ENCODE measurements at places on chromosomes 1 and 21.

- no peak for DNase-seq
Observed at GRCh38 chr1:20723159-20723536, 5.3 kb upstream of the KIF17 start.

GRCh38 chr21:43347461-43348169 is 79.3 kb downstream of the SIK1 start:
- no peak for DNase-seq

GRCh38 chr1:9084906-9085305 is 15.5 kb upstream of the SLC2A5 start:
- peak; percentile 43 for DNase-seq

GRCh38 chr1:21639594-21640041 is 29.5 kb downstream of the RAP1GAP start:
- DNase-seq = no peak

DNA sequence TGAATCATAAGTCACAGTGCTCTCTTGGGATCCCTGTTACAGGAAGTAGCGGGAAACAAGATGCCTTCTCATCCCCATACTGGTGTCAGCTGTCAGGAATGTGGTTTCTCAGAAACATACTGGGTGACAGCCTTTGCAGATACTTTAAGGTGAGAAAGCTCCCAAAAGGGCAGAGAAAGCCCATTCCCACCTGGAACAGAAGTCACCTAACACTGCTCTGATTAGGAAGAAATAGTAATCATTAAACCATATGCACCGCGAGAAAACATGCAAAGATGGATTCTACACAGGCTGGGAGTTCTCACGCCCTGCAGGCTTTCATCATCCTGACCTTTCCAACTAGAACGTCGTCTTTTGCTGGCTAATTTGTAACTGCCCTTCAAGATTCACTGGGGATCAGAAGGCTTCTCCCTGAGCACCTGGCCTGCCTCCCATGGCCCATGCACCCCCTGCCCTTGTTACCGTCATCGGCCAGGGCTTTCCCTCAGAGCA is 46.2 kb upstream of the SLC44A3 start:
- DNase-seq = peak; percentile 85

- no peak for DNase-seq
Observed at GRCh38 chr21:26212220-26212619, 41.6 kb upstream of the APP start.

- DNase-seq = no peak
Observed at GRCh38 chr1:63524201-63524600, 876 bp downstream of the EFCAB7 start.

- DNase-seq = no peak
Observed at GRCh38 chr1:181095763-181096184, 7.3 kb downstream of the IER5 start.

- no peak for DNase-seq
Observed at GRCh38 chr1:204950353-204951001, 79.8 kb downstream of the NFASC start.

DNA sequence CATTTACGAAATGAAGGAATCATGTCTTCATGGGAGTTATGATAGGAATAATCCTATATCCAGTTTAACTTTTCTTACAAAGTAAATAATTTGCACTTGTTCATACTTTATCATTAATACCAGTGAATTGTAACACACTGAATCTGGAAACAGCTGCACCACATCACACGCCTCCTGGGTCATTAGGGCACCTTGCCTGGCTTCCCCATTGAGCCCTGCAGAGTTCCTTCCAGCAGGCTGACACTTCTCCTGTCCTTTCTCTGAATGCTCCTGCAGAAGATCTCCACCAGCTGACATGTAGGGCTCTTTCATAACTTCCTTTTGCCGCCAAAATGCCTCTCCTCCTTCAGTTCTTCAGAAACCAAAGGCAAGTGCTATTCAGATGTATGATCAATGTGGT is 201.1 kb downstream of the DAB1 start:
- no peak for DNase-seq
